ENCODE measurements at places on chromosomes 12 and 14. TPM values are rescaled to one million over a fixed set of nuclear protein-coding genes. Genes with fewer than 3 reads are reported as not detected.

DNA sequence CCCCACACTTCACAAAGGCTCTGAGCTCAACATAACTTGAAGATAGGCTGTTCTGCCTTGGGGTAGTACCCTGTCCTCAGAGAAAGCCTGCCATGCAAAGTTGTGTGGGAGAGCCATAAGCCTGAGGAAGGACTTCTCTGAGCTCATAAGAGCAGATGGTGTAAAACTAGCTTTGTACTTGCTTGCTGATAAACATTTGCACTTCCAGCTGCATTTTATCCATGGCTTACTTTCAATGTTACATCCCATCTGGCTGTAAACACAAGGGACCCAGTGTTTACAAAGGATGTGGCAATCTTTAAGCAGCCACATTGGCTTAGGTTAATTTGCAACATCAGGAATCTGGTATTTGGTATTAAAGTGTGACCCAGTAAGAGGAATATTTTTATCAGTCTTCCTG is 258.1 kb downstream of the IPO8 start:
- H3K27me3 ChIP-seq: no peaks in the 10 kb centered on the region
- no peak overlapping the region for H3K4me3 ChIP-seq
- no peaks in the 10 kb centered on the region for H3K4me1 ChIP-seq
- H3K27ac ChIP-seq: no peak overlapping the region

DNA sequence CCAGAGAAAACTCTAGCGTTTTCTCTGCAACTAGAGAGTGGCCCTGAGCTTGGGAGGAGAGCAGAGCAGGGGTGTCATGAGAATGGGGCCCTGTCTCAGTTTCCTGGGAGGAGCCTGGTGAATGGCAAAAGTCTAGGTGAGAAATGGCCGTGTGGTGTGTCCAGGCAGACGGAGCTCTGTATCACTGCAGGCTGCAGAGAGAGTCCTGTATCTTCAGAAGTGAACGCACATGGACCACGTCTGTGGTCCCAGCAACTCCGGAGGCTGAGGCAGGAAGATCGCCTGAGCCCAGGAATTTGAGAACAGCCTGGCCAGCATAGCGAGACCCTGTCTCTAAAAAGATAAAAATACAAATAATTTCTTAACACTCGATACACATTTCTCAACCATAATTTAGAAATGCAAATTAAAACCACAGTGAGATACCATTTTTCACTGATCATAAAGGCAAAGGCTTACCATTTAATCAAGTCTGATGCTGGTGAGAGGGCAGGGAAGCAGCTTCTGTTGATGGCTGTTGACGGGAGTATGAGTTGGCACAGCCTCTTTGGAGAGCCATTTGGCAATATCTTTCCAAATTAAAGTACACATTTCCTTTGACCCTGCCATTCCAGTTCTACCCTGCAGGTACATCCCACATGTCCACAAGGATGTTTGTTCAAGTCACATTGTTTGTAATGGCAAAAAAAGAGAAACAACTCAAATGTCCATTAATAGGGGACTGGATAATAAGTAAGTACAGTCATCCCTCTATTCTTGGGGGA is 51.0 kb downstream of the NFKBIA start:
- peaks cover 4% of the 10 kb centered on the region for H3K4me1 ChIP-seq
- no peak overlapping the region for H3K4me3 ChIP-seq
- DNase-seq: no peak

GRCh38 chr14:80714474-80714873 is 227.1 kb downstream of the CEP128 start:
- no peaks in the 10 kb centered on the region for H3K27me3 ChIP-seq
- no peak overlapping the region for H3K27ac ChIP-seq
- no peak overlapping the region for H3K4me3 ChIP-seq
- H3K36me3 ChIP-seq: no peaks in the 10 kb centered on the region

The ST8SIA1 gene
- 10.2 TPM for total RNA-seq

- no peak overlapping the region for H3K4me3 ChIP-seq
- no peaks in the 10 kb centered on the region for H3K27me3 ChIP-seq
- peaks cover 39% of the 10 kb centered on the region for H3K4me1 ChIP-seq
- no peak overlapping the region for H3K27ac ChIP-seq
- no peak for DNase-seq
- no peaks in the 10 kb centered on the region for H3K36me3 ChIP-seq
Observed at GRCh38 chr14:97116546-97116945, 319.4 kb downstream of the VRK1 start.

The SRRM4 gene
- not detected for total RNA-seq

The B4GALNT1 gene
- 2.9 TPM for total RNA-seq

The ALG10 gene
- 19.8 TPM for total RNA-seq

DNA sequence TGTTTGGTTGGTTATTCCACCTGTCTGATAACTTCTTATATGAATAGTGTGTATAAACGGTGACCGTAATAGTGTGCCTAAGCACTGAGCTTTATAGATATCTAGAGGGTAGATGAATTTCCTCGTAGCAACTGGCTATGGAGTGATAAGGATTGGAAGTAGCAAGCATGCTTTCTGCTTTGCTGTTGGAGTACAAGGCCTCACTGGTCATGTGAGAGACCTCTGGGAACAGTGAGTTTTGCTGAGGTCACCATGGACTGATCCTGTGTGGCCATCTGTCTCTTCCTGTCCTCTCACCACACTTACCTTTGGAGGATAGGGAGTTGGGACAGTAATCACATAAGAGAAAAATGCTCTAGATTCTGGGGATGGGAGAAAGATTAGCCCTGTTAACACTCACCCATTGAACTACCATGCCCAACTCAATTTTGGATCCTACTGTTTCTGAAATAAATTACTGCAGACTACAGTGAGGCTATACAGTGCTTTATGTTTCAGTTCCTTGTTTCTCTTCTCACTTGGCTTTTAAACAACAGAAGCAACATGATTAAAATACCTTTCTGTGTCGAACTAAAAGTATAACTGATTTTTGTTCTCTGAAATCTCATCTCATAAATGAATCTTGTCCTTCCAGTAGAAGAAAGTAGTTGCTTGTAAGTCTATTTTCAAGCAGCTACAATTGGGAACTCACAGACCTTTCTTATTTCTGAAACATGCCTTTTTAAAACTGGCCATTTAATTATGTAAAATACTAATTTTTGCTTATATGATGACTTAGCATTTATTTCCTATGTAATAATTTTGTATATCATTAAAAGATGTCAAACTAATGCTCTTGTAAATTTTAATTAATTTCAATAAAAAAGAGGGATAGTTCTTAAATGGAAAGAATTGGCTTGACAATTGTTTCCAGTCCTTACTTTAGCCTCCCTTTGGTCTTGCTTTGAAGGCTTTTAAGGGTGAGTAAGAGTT is 8.3 kb downstream of the TMX1 start:
- DNase-seq: no peak
- peaks cover 26% of the 10 kb centered on the region for H3K36me3 ChIP-seq
- H3K27ac ChIP-seq: no peak overlapping the region
- H3K4me3 ChIP-seq: no peak overlapping the region
- no peaks in the 10 kb centered on the region for H3K4me1 ChIP-seq
- no peaks in the 10 kb centered on the region for H3K27me3 ChIP-seq

The NOVA1 gene
- 0.28 TPM for total RNA-seq

- no peak overlapping the region for H3K4me3 ChIP-seq
- H3K4me1 ChIP-seq: no peaks in the 10 kb centered on the region
- H3K27me3 ChIP-seq: no peaks in the 10 kb centered on the region
- H3K27ac ChIP-seq: no peak overlapping the region
Observed at GRCh38 chr14:103897075-103897947, 30.9 kb upstream of the TDRD9 start.

DNA sequence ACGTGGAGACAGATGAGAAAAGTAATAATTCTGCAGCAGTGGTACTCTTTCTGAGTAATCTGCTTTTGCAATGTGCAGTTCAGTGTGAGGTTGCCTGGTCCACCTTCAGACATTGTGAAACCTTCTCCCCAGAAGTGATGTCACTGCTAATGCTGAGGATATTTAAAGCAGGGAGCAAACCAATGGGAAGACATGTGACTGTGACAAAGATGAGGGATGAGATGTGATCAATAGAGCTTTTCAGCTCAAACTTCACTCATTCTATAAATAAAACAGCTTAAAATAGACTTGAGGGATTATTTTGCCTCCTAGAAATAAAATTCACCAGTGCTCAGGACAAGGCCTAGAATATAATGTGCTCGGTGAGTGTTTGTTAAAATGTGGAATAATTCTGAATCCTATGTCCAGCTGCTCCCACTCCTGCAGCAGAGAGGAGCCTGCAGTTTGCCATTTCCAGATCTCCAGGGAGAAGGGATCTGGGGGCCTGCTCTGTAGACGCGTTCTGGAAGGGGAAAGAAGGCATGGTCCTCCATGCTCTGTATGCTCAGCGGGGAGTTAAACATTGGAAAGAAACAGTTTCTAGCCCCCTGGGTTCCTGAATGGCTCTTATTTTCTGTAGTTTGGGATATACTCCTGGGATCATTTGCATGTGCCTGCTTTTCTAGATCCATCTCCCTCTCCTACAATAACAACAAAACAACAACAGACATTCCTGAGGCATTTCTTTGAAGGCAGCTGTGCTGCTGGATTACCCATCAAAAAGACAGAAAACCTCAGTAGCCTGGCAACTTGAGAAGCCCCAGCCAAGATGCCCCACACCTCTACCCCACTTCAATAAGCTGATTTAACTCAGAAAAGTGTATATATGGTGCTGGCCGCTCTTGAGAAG is 8.9 kb downstream of the SLC7A8 start:
- no peaks in the 10 kb centered on the region for H3K27me3 ChIP-seq
- H3K4me1 ChIP-seq: no peaks in the 10 kb centered on the region
- no peaks in the 10 kb centered on the region for H3K36me3 ChIP-seq
- H3K27ac ChIP-seq: no peak overlapping the region
- H3K4me3 ChIP-seq: no peak overlapping the region
- DNase-seq: no peak

DNA sequence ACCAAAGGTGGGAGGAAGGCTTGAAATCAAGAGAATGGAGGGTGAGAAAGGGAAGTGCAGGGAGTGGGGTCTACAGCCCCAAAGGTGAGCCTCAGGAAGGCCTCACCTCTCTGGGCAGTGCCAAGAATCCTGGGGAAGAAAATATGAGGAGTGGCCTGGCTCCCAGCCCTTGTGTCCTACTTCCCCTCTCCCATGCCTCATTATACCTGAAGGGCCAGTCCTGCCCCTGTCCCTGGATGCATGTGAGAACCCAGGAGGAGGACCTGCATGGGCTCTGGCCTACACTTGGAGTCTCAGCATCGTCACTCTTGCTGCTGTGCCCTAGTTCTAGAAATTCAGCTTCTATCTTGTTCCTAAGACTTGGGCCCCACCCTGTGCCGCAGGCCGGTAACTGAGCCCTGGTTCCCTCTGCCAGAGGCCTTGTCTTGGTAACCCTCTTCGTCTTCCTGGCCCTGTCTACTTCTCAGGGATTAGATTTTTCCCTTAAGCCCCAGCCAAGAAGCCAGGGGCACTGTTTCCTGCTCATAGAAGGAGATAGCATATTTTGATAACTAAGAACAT is 10.9 kb upstream of the MYH7 start:
- no peak for DNase-seq
- no peaks in the 10 kb centered on the region for H3K36me3 ChIP-seq
- no peak overlapping the region for H3K4me3 ChIP-seq
- H3K4me1 ChIP-seq: no peaks in the 10 kb centered on the region
- no peaks in the 10 kb centered on the region for H3K27me3 ChIP-seq

DNA sequence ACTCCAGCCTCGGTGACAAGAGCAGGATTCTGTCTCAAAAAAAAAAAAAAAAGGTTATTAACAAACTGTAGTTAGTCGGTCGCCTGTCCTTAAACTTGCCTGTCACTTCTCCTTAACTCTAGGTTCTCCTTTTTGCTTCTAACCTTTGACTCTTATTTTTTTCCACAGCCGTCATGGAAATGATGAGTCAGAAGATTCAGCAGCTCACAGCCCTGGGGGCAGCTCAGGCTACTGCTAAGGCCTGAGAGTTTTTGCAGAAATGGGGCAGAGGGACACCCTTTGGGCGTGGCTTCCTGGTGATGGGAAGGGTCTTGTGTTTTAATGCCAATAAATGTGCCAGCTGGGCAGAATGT is 418 bp upstream of the MYG1 start:
- no peaks in the 10 kb centered on the region for H3K27me3 ChIP-seq
- peaks cover 20% of the 10 kb centered on the region for H3K36me3 ChIP-seq
- H3K4me1 ChIP-seq: peaks cover 46% of the 10 kb centered on the region

DNA sequence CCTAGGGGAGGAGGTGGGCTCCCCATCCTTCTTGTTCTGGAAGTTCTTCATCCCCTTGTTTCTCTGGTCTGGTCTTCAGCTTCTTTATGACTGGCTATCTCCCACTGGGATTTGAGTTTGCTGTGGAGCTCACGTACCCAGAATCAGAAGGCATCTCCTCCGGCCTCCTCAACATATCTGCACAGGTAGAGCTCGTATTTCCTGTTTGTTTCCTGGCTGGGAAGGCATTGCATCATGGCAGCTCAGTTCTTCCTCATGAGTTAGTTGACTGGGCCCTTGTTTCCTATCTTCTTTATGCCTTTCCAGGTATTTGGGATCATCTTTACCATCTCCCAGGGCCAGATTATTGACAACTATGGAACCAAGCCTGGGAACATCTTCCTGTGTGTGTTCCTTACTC is 19.8 kb downstream of the ERG28 start:
- H3K36me3 ChIP-seq: no peaks in the 10 kb centered on the region
- H3K27ac ChIP-seq: no peak overlapping the region
- H3K27me3 ChIP-seq: no peaks in the 10 kb centered on the region
- no peak for DNase-seq
- H3K4me1 ChIP-seq: no peaks in the 10 kb centered on the region

DNA sequence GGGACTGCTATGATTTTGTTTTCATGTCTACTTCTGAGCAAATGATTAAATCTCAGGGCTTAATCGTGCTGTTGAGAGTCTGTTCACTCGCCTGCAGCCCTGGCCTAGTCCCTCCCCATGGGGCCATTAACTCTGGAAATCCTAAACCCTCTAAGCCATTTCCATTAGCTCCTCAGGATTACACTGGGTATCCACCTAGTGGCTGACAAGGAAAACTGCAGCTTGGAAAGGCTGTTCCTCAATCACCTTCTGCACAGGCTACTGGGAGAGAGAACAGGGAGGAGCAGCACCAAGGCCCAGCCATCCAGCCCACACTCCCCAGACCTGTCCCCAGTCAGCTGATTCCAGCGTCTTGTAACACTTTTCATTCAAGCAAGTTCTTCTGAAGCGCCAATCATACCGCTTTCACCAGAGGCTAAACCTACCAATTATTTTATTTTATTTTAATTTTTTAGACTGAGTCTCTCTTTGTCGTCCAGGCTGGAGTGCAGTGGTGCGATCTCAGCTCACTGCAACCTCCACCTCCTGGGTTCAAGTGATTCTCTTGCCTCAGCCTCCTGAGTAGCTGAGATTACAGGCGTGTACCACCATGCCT is 48.7 kb downstream of the NEUROD4 start:
- H3K4me1 ChIP-seq: no peaks in the 10 kb centered on the region
- no peak overlapping the region for H3K27ac ChIP-seq
- DNase-seq: peak; percentile 46
- H3K27me3 ChIP-seq: no peaks in the 10 kb centered on the region
- H3K36me3 ChIP-seq: no peaks in the 10 kb centered on the region

GRCh38 chr12:114140576-114140975 is 174.5 kb upstream of the RBM19 start:
- H3K27me3 ChIP-seq: no peaks in the 10 kb centered on the region
- no peak overlapping the region for H3K4me3 ChIP-seq
- no peaks in the 10 kb centered on the region for H3K36me3 ChIP-seq
- H3K4me1 ChIP-seq: no peaks in the 10 kb centered on the region
- H3K27ac ChIP-seq: no peak overlapping the region
- DNase-seq: no peak

The ZNF705A gene
- total RNA-seq: 0.07 TPM
